ENCODE measurements at places on chromosomes 4 and X.

GRCh38 chr4:17085416-17085815 is 187.0 kb upstream of the LDB2 start:
- H3K36me3 ChIP-seq, result no peaks in the 10 kb centered on the region
- no peak for DNase-seq

DNA sequence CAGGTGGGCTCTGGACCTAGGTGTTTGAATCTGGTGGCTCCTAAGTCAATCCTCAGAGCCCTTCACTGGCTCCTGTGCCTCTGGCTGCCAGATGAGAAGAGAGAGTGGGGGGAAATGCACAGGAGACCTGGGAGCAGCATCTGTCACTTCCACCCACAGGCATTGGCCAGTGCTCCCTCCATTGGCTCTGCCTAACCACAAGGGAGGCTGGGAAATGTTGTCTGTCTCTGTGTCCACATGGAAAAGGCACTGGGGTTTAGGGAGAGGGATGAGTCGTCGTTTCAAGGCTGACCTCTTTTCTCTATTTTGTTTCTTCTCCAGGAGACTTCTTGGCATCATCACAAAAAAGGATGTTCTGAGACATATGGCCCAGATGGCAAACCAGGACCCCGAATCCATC is 76.4 kb downstream of the CLCN4 start:
- H3K36me3 ChIP-seq, result no peaks in the 10 kb centered on the region
- no peaks in the 10 kb centered on the region for H3K27me3 ChIP-seq
- no peaks in the 10 kb centered on the region for H3K4me1 ChIP-seq
- H3K27ac ChIP-seq, result no peak overlapping the region
- no peak for DNase-seq

GRCh38 chr4:114012749-114013148 is 33.3 kb upstream of the ARSJ start:
- H3K36me3 ChIP-seq, result no peaks in the 10 kb centered on the region
- no peaks in the 10 kb centered on the region for H3K27me3 ChIP-seq
- no peak for DNase-seq

- no peak overlapping the region for H3K4me3 ChIP-seq
- no peak for DNase-seq
- H3K36me3 ChIP-seq, result no peaks in the 10 kb centered on the region
- H3K27me3 ChIP-seq, result no peaks in the 10 kb centered on the region
Observed at GRCh38 chr4:2552806-2553205, 16.4 kb downstream of the FAM193A start.

GRCh38 chrX:72141372-72142004 is 9.8 kb upstream of the RTL5 start:
- no peaks in the 10 kb centered on the region for H3K36me3 ChIP-seq
- no peak overlapping the region for H3K27ac ChIP-seq
- H3K27me3 ChIP-seq, result no peaks in the 10 kb centered on the region
- H3K4me3 ChIP-seq, result no peak overlapping the region
- no peak for DNase-seq

DNA sequence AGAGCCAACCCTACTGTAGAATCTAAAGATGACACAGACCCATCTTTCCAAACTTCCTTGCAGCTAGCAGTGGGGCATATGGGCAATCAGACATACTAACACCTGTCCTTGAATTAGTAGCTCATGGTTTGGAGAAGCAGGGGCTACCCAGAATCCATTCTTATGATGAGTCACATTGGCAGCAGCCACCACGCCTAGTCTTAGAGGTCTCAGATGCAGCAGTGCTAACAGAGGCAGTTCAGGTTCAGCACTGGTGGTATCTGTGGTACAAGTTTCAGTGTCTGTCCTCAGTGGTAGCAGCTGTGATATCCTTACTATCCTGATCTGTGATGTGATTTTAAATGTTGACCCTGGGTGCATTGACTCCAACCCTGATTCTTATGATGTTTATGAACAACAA is 68.1 kb downstream of the FRMPD4 start:
- no peak overlapping the region for H3K4me3 ChIP-seq
- H3K36me3 ChIP-seq, result no peaks in the 10 kb centered on the region
- H3K27ac ChIP-seq, result no peak overlapping the region
- no peaks in the 10 kb centered on the region for H3K4me1 ChIP-seq

All from T-cell (primary cell).